ENCODE measurements at places on chromosomes 11 and 22. TPM values are rescaled to one million over a fixed set of nuclear protein-coding genes. Genes with fewer than 3 reads are reported as not detected.

- DNase-seq: no peak
Measured at GRCh38 chr11:35114906-35115687, 23.9 kb upstream of the CD44 start.

DNA sequence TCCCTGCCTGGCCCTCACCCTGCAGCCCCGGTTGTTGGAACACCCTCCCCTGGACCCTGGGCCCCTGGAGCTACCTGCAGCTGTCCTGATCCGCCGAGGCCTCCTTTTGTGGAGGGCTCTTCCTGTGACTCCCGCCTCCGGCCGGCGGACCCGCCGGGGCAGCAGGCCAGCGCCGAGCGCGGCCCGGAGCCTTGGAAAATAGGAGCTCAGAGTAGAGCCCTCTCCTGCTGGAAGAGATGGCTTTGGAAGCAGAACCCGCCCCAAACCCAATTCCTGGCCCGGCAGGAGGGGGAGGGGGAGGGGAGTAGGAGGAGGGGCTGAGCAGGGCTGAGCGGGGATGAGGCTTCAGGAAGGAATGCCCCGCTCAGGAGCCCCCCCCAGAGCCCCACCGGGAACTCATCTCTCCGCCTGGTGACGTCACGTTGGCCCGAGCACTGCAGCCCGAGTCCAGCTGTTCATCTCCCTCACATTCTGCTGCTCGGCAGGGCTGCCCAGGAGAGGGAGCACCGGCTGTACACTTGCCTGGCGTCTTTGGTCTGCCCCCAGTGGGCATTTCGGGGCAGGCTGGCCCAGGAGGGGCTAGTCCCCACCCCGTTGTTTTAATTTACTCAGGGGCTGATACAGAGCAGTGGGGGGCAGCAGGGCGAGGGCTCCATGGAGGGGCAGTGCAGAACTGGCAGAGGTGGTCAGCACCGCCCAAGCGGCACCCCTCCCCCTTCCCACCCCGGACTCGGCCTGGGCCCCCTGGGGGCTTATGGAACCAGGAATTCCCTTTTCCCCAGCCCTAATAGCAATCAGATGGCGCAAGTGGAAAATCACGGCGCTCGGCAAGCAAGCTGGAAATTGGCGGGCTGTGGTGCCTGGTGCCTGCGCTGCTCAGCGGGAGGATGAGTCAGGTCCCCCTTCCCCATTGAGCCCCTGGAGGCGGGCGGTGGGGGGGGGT is at the start of gene MRGPRF:
MRGPRF (minus strand) TSS at position 238 of the 943 bp plus-strand sequence. CDS start 3,345 bp downstream, outside the sequence.
- peak; percentile 97 for DNase-seq

DNA sequence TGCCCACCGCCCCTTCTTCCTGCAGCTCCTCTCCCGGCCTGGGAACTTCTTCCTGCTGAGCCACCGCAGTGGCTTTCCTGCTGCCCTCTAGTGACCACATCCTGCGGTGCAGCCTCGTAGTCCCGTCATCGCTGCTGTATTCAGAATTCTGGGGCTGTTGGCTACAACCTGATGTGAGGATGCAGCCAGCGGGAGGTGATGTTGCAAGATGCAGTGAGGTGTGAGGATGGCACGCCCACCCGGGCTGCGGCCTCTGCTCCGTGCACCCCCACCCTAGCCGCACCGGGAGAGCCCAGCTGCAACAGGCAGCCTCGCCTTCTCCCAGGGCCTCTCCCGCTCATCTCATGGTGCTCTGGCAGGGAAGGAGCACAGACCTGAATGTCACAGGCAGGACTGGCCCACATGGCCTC is 10.1 kb downstream of the CHST1 start:
- DNase-seq: peak; percentile 98

Gene GRM5
- total RNA-seq: not detected

- DNase-seq: no peak
Measured at GRCh38 chr11:83156996-83157593, at the start of gene PCF11. TSS of gene PCF11 (plus strand) at chr11:83157131. CDS start at chr11:83157440, 309 bp downstream.

- peak; percentile 69 for DNase-seq
Measured at GRCh38 chr11:128497061-128497775, 90.1 kb downstream of the ETS1 start.

Gene SLC5A4
- total RNA-seq: not detected

DNA sequence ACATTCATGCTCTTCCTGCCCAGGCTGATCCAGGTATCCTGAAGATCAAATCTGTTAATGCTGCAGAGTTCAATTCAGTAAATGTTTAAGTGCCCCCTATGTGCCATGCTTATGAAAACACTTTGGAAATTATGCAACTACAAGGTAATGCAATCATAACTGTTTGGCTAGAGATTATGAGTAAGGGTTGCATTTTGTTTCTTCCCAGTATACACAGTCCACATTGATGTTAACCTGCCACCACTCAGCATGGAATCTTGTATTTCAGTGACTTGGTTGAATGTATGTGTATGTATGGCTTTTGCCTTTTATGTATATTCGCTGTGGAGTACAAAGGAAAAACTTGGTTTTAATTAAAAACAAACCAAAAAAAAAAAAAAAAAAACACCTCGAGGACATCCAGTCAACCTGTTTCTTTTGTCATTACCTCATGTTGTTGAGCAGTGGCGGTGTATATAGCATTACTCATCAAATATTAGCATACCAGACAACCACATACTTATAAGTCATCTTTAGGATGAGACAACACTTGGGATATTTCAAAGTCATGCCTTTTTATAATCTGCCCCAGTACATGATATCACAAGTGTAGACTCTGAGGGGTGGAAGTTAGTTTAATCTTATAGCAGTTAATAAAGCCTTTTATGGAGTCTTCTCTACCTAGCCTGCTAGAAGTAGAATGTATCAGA is 86.1 kb upstream of the HORMAD2 start:
- DNase-seq: peak; percentile 83

DNA sequence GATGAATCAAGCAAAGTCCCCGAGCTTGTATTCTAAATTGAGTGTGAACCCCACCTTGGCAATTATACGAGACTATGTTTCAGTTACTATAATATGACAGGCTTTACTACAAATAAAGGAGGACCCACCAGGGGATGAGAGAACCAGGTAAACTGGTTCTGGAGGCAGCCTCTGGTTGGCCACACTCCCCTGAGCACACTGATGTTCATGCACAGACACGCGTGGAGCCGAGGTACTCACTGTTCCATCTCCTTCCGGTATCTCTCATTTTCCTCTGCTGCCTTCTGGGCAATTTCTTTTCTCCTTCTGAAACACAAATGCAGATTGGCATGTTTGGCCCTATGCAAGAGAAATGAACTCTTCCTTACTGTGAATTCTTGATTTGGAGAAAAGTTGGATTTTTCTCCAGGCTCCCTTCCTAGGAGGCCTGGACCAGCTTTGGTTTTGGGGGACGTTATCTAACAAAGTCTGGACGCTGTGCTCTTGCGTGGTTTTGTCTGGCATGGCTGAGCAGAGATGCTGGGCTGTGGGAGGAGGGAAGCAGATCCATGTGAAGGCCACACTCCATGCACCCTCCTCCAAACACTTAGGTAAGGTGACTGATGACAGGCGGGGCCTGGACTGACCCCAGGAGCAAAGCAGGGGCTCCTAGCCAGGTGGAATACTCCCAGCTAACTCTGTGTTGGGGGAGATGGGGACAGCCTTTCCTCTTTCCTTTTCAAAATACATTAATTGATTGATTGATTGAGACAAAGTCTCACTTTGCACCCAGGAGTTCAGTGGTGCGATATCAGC is 22.9 kb downstream of the USH1C start:
- peak; percentile 50 for DNase-seq

Gene ASCL2
- not detected for total RNA-seq

- DNase-seq: peak; percentile 81
Measured at GRCh38 chr11:113476553-113476952, 1.4 kb upstream of the DRD2 start.

Gene FIBP
- total RNA-seq: 151 TPM

GRCh38 chr11:47248304-47248663 is 330 bp downstream of the ACP2 start:
- DNase-seq: peak; percentile 76

- DNase-seq: no peak
Measured at GRCh38 chr11:33900159-33900840, 8.4 kb upstream of the LMO2 start.

- DNase-seq: peak; percentile 61
Measured at GRCh38 chr22:35231585-35232084, 25.7 kb upstream of the HMGXB4 start.

DNA sequence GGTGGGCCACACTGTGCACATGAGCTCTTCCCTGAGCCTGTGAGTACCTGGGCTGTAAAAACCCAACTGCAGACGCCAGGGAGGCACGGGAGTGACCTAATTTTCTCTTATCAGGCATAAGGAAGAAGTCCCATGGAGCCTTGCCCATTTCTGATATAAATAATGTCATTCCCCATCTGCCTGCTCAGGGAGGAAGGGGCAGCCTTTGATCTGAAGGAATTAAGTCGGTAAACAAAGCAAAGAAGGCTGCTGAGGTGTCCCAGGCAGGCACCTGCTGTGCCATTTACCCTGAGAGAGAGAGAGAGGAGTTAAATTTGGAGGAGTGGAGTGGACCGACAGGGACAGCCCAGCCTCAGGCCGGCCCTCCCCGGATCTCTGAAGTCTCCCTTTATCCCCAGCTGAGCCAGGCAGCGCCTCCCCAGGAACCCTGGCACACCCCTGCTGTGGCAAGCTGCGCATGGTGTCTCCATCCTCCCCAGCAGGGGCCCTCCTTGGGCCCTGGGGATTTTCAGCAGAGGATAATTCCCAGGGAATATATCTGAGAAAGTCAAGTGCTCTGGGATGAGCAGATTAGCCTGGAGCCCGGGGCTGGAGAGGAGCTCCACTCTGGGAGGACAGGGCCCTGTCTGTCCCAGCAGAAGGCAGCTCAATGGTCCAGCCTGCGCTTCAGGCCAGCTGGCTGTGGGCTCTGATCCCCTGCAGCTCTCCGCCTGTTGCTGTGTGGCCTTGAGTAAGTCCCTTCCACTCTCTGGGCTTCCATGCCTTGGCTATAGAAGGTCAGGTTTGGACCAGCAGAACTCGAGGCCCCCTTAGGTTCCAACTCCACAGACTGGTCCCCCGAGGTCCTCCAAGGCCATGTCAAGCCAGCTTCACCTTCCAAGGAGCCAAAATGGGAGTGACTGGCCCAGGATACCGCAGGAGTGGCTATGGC is 17.5 kb upstream of the CABP7 start:
- peak; percentile 87 for DNase-seq

DNA sequence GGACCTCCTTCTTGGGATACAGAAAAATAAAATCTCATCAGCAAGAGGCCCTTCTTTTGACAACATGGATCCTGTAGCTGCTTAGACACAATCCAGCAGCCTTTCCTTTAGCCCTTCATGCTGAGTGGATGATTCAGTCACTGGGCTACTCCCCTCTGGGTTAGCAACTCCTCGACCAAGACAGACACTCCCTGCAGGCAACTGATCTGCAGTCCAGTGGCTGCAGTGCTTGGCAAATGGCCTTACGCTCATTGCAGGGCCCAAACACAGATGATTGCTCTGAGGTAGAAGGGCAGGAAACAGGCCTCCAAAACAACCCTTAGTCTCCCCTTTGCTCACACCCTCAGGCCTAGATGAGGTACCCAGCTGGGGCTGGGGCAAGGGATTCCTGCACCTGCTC is 73.2 kb upstream of the OPCML start:
- DNase-seq: no peak

DNA sequence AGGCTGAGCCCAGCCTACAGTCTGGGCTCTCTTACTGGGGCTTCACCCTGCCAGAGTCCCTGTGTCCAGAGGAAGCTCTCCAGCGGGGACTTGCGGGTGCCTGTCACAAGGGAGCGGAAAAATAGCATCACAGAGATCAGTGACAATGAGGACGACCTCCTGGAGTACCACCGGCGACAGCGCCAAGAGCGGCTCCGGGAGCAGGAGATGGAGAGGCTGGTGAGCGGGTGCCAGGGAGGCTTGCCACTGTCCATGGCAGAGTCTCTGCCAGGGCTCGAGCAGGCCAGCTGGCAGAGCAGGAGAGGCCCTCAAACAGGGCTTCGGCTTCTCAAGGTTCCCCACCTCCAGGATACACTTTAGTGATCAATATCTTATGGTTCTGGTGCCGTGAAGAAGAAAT is 21.0 kb downstream of the PHLDB1 start:
- DNase-seq: no peak

DNA sequence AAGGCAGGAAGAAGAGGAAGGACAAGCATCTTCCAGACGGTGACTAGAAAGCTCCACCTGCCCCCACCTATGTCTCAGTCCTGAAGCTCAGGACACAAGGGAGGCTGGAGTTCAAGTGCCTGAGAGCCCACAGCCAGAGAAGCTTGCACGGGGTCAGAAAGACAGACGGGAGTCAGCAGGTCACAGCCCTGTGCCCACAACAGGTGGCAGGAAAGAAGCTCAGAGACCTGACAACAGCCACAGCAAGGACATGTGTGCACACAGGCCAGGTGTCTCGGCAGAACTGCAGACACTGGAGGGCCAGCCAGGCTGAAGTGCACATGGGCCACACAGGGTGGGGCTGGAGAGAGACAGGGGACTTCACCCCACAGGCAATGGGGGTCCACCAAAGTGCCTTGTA is 37.2 kb upstream of the MOB2 start:
- DNase-seq: peak; percentile 77

- DNase-seq: peak; percentile 81
Measured at GRCh38 chr22:24875862-24876506, 70.0 kb downstream of the SGSM1 start.

DNA sequence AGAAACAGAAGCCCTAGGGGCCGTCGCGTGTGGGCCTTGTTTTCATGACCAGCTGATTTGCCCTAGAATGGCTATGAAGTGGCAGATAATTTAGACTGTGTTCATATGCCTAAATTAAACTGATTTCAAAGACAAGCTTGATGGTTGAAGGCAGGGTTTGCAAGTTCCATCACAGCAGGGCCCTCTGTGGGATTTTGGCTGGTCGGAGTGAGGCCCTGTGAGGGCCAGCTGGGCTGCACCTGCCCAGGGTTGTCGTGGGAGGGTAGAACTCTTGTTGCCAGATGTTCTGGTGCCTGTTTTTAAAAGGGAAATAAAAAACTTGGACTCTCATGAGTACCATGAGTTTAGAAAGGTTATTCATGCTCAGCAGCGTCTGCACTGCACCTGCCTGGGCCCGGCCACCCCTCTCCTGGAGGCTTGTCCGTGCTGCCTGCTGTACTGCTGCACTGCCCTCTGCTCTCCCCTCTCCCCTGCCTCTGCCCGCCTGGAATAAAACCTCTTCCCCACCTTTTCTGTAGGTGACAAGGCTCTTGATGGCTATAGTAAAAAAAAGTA is 44.1 kb downstream of the AP2A2 start:
- DNase-seq: peak; percentile 59

DNA sequence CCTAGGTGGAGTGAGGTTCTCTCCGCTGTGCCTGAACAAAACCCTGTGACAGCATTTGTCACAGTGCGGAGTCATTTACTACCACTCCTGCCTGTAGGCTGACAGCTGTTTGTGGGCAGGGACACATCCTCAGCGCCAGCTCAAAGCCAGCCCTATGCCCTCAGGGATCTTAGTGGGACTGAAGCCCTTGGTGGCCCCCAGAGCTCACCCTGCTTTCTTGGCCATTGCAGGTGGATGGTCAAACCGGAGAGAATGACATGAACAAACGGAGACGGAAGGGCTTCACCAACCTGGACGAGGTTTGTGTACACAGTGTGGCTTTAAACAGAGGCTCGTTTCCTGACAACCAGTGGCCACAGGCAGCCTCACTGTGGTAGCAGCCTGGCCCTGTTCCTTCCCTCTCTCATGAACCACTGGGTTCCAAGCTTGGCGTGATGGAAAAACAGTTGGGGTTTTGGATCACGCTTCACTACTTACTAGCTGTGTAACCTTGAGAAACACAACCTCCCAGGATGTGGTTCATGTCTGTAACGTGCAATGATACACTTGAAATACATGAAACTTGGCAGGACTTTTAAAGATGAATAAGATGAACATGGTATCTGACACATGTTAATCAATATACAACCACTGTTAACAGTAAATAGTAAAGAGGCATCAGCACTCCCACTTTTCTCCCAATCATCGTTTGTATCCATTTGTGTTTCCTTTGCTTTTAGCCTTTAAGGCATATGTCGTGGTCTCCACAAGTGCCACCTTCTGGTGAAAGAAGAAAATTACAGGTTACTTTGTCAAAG is 125.8 kb downstream of the MICAL2 start:
- no peak for DNase-seq

Gene OR8A1
- not detected for total RNA-seq

Gene BAIAP2L2
- total RNA-seq: 0.88 TPM
